Femur (tissue), 1 donor: ENCODE measurements at places on chromosomes 2 and 18.

GRCh38 chr2:38598991-38599295 is 3.8 kb downstream of the HNRNPLL start:
- DNase-seq: no peak

GRCh38 chr2:217466104-217466503 is 536.7 kb downstream of the TNS1 start:
- no peak for DNase-seq

GRCh38 chr2:237053066-237053465 is 32.6 kb upstream of the COPS8 start:
- no peak for DNase-seq

- DNase-seq: no peak
Observed at GRCh38 chr2:110812726-110813645, 80.6 kb downstream of the ACOXL start.

DNA sequence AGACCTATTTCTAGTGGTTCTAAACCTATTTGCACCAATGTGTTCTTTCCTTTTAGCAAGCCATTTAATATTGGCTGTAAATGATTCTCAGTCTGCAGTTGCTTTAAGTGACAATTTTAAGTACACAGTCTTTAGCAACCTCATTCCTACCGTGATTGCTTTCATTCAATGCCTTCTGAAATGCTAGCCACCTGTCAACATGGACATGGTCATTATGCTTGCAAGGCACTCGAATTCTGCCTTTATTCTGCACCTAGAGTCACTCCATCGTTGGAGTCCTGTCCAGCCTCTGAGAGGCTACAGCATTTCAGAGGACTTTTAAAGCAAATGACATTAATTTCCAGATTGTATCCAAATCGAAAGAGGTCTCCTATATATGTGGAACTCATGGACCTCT is 115.1 kb downstream of the IRS1 start:
- no peak for DNase-seq
